ENCODE measurements at places on chromosomes 7 and 10.

DNA sequence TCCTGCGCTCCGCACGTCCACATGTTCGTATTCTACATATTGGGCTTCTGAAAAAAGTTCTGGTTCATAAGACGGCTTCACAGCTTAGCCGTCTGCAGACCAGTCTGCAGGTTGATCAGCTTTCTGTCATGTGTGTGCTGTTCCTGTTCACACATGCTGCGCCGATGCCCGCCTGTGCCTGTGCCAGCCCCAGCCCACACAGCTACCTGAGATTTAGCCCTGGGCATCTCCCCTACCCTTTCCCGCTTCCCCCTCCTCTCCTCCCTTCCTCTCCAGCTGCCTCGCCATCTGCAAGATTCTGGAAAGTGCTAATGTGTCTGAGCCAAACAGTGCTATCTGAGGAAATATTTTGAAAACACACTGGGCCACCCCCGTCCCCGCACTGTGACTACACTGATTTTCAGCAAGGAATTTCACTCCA, 7.1 kb downstream of the CHST3 start:
- no peak for DNase-seq

- no peak for DNase-seq
Measured at GRCh38 chr10:100345570-100346330, 1.3 kb upstream of the SCD start.

GRCh38 chr7:32588657-32589056, 93.4 kb downstream of the AVL9 start:
- no peak for DNase-seq

- DNase-seq: no peak
Measured at GRCh38 chr10:66555061-66555460, 370.8 kb upstream of the LRRTM3 start.

GRCh38 chr10:113882240-113882639, 27.8 kb downstream of the NHLRC2 start:
- no peak for DNase-seq

- DNase-seq: peak; percentile 38
Measured at GRCh38 chr7:101315336-101315735, 6.3 kb downstream of the IFT22 start.

GRCh38 chr10:127117125-127117524, 79.3 kb downstream of the INSYN2A start:
- no peak for DNase-seq

DNA sequence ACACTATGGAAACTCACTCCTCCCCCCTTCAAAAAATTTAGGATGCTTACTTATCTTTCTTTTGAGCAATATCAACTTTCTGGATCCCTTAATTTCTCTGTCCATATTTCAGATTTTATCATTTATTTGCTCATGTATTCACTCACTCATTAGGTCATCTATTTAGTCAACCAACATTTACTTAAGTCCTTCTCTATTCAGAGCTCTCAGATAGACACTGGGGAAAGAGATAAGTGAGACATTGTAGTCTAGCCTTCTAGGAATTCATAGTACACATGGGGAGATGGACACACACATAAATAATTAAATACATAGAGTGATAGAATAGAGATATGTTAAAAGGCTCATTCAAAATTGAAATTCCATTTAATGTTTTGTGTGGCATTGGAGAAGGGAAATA, 9.2 kb downstream of the CPN1 start:
- DNase-seq: no peak

- no peak for DNase-seq
Measured at GRCh38 chr7:26065652-26066051, 86.3 kb upstream of the NFE2L3 start.

Data from stimulated activated CD8-positive, alpha-beta memory T cell treated with anti-CD3 and anti-CD28 coated beads, Interleukin-12 subunit alpha, Interleukin-12 subunit beta, amount 100 ng/mL, for 1 hour (primary cell).